Foreskin keratinocyte (primary cell): ENCODE measurements at places on chromosomes 12 and 14.

DNA sequence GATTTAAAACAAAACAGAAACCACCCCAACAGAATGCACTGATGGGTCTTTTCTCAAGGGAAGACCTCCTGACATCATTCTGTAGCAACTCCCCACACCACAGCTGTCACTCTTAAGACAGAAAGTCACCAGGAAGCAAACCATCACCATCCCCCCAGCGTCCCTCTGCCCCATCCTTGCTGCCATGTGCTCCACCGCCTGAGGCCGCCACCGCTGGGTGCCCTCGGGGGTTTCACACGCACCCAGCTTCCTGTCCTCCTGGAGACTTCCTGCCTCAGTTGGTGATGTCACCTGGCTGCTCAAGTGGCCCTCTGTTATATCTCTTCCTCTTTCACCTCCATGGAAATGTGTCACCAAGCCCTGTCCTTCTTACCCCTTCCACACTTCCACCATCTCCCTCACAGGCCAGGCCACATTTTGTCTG lies 71.4 kb upstream of the GPR68 start:
- DNase-seq = no peak

- no peak for DNase-seq
These were observed 84.5 kb downstream of the ZFP36L1 start for GRCh38 chr14:68708343-68708742.

DNA sequence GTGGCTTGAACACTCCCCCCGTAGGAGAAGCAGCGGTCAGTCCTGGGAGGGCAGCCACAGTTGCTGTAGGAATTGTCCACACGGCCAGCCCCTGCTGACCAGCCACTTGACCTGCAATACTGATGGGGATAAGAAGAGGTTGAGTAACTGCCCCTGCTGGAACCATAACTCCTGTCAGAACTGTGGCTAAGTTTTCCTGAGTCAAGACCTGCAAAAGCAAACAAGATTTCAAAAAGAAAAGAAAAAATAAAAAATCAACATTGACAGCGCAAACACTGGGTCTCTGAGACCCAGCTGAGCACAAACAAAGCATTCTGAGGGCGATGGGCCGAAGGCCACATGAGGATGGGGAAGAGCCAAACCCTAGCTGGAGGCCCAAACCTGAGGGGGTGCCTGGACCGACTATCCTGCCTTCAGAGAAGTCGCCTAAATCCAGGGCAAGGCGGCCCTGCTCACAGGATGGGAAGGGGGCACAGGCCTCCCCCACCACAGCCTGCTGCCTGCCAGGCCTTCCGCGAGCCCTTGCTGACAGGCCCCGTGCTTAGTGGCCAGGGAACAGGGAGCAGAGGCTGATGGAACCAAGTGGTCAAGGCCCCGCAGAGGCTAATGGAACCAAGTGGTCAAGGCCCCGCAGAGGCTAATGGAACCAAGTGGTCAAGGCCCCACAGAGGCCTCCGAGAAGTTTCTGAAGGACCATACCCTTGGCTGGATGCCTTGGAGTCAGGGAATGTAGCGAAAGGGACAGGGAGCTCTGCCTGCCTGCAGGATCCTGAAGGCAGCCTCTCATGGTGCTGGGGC lies 19.1 kb downstream of the POU6F1 start:
- DNase-seq = no peak

GRCh38 chr14:85090681-85091080 lies 439.3 kb upstream of the FLRT2 start:
- peak; percentile 36 for DNase-seq

GRCh38 chr12:11947213-11947612 lies 123.5 kb upstream of the BCL2L14 start:
- DNase-seq = no peak

DNA sequence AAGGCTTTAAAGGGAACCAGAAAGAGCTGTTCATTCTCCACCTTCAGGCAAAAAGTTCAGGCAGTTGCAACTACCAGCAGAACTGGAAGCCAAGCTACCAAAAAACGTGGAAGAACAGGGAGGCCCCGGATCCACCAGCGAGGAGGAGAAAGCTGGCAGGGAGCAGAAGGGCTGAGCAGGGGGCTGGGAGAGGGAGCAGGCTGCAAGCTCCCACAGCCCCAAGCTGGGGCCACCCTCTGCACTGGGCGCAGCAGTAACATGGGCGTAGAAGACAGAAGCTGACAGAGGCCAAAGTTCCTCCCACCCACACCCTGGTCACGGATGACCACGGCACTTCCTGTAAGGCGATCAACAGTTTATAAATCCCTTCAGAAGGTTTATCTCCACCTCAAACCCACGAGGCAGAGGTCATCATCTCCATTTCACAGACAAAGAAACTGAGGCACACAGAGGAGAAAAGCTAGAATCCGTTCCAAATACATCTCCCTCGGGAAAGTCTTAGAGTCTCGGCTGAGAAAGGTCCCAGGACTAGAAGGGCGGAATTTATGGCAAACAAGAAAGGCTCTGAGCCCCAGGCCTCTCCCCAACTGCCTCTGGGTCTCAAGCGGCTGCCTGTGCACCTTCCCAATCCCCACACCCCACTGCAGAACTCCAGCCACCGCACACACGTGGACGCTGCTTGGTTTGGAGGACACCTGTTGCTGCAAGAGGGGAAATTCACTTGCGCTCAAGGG lies 1.8 kb downstream of the CCDC85C start:
- DNase-seq = no peak
